Fibroblast of lung (primary cell): ENCODE measurements at places on chromosomes 6 and 20.

- H3K4me1 ChIP-seq, result peaks cover 7% of the 10 kb centered on the region
- H3K27ac ChIP-seq, result no peak overlapping the region
- no peak overlapping the region for H3K4me3 ChIP-seq
- DNase-seq, result no peak
- no peaks in the 10 kb centered on the region for H3K27me3 ChIP-seq
Observed at GRCh38 chr6:56839533-56840183, 115.2 kb upstream of the BEND6 start.

DNA sequence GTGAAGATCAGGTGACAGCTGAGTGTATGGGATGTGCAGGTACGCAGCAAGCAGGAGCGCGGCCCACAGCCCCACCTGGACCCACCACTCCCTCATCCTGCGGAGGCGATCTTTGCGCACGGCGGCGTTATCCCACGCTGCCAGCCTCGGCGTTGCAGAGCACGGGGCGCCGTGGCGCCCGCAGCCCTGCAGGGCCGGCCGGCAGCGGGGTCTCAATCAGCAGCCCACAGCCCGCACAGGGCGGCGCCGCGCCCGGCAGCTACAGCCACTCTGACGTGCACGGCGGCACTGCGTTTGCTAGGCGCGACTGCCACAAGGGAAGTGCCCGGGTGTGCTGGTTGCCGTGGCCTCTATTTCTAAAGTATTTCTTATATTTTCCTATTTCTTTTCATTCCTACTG is 46.9 kb downstream of the LAMA2 start:
- DNase-seq, result no peak
- no peaks in the 10 kb centered on the region for H3K27me3 ChIP-seq
- no peak overlapping the region for H3K27ac ChIP-seq
- H3K4me3 ChIP-seq, result no peak overlapping the region
- H3K4me1 ChIP-seq, result no peaks in the 10 kb centered on the region

- H3K36me3 ChIP-seq, result no peaks in the 10 kb centered on the region
- no peaks in the 10 kb centered on the region for H3K27me3 ChIP-seq
- no peak for DNase-seq
- H3K4me3 ChIP-seq, result no peak overlapping the region
- H3K4me1 ChIP-seq, result no peaks in the 10 kb centered on the region
- no peak overlapping the region for H3K27ac ChIP-seq
Observed at GRCh38 chr6:25659633-25660368, 7.8 kb downstream of the SCGN start.

DNA sequence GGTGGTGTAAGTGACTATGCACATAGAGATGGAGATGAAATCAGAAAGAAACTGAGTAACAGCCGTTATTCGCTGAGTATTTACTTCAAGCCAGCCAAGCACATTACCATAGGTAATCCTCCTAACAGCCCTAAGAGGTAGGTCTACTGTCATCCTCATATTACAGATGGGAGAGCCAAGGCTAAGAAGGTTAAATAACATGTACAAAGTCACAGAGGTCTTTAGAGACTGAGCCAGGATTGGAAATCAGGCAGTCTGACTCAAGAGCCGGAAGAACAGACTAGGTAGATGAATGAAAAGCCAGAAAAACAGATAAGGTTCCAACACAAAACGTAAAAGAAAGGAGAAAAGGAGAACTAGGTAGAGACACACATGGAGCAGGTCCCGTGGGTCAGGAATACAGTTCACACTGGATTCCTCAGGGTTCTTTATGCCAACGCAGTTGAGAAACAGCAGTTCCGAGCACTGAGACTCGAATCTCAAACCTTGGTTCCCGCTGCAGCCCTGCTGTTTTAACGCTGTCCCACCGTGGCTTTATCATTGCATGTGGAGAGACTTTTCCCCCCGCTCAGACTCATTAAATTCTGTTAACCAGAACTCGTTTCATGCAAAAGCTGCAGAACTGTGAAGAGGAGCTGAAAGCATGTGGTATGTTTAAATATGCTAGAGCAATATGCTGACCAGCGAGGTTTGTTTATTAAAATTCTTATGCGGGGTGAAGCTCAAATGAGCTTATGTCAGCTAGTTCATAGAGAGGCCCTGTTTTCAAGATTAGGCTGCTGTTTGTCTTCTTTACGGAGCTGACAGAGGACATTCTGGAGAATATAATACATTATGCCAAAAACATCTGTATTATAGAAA is 537.9 kb downstream of the CD83 start:
- H3K36me3 ChIP-seq, result no peaks in the 10 kb centered on the region
- peaks cover 5% of the 10 kb centered on the region for H3K4me1 ChIP-seq
- DNase-seq, result peak; percentile 53

GRCh38 chr6:48782225-48782624 is 671.2 kb upstream of the PTCHD4 start:
- H3K4me1 ChIP-seq, result no peaks in the 10 kb centered on the region
- no peak overlapping the region for H3K4me3 ChIP-seq
- no peak overlapping the region for H3K27ac ChIP-seq
- no peaks in the 10 kb centered on the region for H3K36me3 ChIP-seq

GRCh38 chr20:4708856-4709255 is 12.9 kb upstream of the PRND start:
- no peak for DNase-seq
- no peak overlapping the region for H3K4me3 ChIP-seq
- peaks cover 3% of the 10 kb centered on the region for H3K27me3 ChIP-seq
- peaks cover 3% of the 10 kb centered on the region for H3K4me1 ChIP-seq

DNA sequence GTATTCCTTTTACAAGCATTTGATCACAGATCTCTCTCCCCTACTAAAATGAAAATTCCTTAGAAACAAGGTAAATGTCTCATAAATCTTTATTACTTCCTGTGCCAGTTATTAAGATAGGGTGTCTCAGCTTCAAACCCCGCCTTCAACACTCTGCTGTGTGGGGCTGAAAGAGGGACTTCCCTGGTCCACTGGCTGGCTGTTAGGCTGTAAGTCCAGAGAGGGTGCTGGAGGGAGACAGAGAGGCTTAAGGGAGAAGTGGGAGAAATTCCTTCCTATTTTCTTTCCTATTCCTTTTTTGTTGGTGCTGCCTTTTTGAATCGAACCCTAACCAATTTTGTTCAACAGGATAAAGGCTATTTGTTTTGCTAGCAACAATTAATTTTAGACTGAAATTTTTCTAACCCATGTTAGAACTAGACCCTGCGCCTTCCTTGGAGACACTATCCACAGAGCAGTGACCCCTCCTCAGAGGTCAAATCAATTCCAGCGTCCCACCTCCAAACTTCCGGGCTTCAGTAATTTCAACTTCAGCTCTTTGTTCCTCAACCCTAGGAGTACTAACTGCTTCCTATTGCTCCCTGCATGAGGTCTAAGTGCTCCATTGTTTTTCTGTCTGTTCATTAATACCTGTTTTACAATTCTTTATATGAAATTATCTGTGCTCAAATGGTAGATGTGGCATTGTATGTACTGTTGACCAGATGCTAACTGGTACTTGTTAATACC is 207.5 kb upstream of the OPRM1 start:
- no peak overlapping the region for H3K27ac ChIP-seq
- no peaks in the 10 kb centered on the region for H3K4me1 ChIP-seq
- H3K36me3 ChIP-seq, result no peaks in the 10 kb centered on the region
- DNase-seq, result no peak
